ENCODE measurements at places on chromosomes 4 and X.

DNA sequence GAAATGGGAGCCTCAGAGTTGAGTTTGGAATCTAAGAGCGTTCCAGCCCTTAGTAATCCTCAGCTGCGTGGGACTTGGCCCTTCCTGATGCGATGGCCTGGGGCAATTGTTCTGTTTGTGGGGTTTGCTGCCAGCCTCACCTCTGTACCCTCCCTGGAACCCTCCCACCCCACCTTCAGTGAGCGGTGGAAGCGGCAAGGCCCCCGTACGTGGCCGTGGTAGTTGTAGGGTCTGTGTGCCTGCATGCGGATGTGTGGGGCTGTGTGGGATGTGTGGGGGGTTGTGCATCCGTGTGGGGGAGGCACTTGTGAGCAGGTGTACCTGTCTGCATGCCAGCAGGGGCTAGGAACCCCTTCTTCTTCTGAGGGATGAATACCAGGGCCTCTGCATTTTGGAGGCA is 65.4 kb upstream of the ADRA2C start:
- no peak for DNase-seq

- DNase-seq: no peak
Measured at GRCh38 chr4:115054836-115055235, 58.6 kb downstream of the NDST4 start.

DNA sequence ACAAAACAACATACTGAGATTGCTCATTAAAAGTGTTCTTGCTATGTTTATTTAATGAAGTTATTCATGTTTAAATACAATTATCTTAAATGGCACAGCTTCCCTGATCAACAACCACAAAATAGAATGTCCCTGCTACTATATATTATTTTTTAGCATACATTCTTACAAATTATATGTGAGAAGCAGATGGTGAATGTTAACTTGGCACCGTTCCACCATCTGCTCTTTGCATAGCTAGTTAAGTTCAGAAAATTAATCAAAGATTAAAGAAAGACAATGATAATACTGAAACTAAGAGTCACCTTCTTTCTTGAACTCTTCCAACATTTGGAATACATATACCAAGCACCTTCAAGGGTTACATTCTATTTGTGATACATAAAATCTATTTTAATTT is 94.2 kb downstream of the PPP3CA start:
- no peak for DNase-seq

GRCh38 chr4:108035691-108036090 is 46.0 kb downstream of the HADH start:
- no peak for DNase-seq

DNA sequence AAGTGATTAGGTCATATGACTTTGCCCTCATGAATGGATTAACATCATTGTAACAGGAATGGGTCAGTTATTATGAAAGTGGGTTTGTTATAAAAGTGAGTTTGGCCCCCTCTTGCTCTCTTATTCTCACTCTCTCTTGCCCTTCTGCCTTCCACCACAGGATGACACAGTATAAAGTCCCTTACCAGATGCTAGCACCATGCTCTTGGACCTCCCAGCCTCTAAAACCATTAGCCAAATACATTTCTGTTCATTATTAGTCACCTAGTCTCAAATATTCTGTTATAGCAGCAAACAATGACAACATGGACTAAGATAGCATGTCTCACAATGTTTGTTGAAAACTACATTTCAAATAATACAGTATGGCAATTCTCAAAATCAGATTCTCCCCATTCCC is 59.7 kb downstream of the RWDD4 start:
- no peak for DNase-seq

GRCh38 chr4:54495091-54495490 is 162.7 kb upstream of the KIT start:
- DNase-seq: no peak

GRCh38 chr4:8387194-8387593 is 53.3 kb downstream of the ACOX3 start:
- DNase-seq: no peak

Data from fibroblast of the conjunctiva (primary cell).